ENCODE measurements at places on chromosomes 6 and 20.

GRCh38 chr6:119742188-119742803, 392.7 kb upstream of the MAN1A1 start:
- peak; percentile 41 for DNase-seq

GRCh38 chr6:153208706-153209105, 77.6 kb upstream of the RGS17 start:
- no peak for DNase-seq

DNA sequence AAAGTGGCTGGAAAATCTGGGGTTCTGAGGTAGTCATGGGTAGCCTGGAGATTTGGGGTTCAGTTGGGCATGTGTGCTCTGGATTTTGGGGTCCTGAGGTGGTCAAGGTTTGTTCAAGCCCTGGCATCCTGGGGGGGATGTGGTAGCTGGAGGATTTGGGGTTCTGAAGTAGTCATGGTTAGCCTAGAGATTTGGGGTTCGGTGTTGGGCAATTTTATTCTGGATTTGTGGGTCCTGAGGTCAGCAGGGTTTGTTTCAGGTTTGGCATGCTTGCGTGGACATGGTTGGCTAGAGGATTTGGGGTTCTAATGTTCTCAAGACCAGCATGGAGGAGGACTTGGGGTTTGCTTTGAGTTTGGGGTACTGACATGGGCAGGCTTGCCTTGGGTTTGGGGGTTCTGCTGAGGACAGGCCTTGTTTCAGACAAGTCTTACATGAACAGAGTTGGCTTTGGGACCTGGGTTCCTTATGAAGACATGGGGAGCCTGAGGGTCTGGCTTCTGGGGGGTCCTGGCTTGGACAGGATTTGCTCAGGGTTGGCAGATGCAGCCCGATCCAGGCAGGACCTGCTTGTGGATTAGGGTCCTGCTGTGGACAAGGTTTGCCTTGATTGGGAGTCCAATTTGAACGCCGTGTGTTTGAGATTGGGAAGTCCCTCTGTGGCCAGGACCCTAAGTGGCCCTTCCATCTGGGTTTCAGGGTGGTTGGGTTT, 906 bp downstream of the ANKRD60 start:
- no peak for DNase-seq

DNA sequence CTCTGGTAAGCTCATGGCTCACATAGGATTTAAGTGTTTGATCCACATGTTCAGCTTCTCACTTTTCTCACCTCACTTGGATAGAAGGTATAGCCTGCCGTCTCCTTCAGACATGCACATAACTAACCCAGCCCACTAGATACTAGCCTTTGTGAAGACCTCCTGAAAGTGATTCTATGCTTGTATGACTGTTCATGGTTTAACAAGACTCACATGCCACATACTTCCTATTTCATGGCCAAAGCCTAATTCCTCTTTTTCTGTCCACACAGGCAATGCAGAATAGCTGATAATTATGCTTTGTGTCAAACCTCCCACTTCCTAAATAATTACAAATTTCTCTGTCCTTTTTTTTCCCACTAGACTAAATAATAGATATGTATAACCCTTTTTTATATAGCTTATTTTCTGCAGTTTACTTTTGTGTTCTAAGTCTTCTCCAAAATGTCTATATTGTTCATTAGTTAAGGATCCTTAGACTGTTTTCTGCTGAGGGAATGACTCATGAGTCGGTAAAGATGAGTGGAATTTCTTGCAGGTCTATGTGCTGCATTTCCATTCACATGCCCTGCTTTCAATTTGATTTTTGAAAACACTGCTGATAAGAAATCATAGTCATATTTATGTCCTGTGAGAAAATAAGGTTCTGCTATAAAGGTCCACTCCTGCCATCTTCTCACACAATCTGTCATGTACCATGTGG, 43.0 kb downstream of the HDDC2 start:
- no peak for DNase-seq

DNA sequence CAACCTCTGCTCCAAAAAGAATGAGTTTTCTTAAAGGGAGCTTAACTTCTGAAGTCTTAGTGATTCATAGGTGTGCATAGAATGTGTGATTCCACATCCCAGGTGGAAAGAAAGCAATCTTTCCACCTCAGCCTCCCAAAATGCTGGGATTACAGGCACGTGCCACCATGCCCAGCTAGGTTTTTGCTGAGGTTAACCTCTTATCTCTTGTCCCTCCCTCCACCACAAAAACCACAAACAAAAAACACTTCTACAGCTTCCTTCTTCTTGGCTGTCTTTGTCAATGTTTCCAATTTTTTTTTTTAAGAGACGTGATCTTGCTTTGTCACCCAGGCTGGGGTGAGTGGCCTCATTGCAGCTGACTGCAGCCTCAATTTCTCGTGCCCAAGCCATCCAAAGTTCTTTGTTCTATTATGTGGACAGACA, 8.1 kb upstream of the CSE1L start:
- DNase-seq: no peak

DNA sequence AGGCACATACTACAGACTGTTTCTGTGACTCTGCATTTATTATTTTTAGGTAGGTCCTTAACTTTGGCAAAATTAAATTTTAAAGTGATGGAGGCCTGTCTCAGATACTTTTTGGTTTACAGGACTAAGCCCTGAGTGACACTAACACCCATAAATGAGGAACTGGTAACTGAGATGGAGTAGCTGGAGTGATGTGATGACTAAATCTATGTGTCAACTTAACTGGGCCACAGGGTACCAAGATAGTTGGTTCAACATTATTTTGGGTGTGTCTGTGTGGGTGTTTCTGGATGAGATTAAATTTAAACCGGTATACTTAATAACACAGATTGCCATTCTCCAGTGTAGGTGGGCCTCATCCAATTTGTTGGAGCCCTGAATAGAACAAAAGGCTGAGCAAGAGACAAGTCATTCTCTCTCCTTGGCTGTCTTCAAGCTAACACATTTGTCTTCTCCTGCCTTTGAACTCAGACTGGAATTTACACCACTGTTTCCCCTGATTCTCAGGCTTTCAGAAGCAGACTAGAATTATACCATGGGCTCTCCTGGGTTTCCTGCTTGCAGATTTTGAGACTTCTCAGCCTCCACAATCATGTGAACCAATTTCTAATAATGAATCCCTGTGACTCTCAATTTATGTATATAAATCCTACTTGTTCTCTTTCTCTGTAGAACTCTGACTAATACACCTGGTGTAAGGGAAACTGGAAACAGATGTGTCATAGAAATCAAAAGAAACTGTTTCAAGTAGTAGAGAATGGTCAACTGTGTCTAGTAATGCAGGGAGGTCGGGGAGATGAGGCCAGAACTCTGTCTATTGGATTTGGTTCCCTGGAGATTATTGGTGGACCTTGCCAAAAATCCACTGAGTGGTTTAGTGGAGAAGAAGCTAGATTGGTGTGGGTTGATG, 579.2 kb downstream of the EPM2A start:
- DNase-seq: no peak

Data from ACHN (cell line).